AG09319 (cell line): ENCODE measurements at places on chromosomes 16 and 17.

GRCh38 chr17:67879662-67880061, 54.4 kb downstream of the BPTF start:
- no peak for DNase-seq

DNA sequence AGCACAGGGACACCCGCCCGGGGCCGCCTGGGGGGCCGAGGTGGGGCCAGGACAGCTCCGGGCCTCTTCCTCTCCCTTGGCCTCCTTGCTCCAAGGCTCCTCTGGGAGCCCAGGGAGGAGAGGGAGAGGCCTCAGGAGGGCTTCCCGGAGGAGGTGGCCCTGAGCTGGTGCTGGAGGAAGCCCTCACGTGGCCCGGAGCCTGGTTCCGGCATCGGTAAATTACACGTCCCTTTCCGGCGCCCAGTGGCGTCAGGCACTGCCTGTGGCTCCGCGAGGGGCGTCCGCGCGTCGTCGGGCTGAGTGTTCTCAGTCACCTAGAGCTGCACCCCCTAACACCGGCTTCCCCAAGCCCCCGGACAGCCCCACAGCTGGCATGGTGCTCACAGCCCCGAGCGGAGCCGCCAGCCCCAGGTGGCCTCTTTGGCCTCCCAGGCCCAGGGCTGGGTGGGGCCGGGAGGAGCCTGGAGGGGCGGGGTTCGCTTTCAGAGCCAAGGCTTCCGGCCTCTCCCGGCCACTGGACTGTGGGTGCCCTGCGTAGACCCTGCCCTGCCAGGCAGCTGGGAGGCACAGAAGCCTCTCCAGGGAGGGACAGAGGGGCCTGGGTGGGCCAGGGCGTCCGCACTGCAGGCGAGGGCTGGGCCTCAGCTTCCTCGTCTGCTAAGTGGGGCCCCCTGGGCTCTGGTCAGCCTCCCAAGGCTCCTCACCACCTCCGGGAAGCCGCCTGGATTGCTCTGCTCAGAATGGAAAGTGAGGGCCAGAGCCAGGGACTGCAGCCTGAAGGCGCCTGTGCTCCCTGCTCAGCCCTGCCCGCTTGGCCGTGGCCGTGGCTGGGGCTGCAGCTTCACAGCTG, 27.9 kb upstream of the SSTR5 start:
- no peak for DNase-seq

- no peak for DNase-seq
Observed at GRCh38 chr17:75843577-75844529, at the start of gene UNC13D. Gene UNC13D, minus strand, starts transcription at chr17:75844404. Its CDS starts 67 bp downstream, at chr17:75844337.

DNA sequence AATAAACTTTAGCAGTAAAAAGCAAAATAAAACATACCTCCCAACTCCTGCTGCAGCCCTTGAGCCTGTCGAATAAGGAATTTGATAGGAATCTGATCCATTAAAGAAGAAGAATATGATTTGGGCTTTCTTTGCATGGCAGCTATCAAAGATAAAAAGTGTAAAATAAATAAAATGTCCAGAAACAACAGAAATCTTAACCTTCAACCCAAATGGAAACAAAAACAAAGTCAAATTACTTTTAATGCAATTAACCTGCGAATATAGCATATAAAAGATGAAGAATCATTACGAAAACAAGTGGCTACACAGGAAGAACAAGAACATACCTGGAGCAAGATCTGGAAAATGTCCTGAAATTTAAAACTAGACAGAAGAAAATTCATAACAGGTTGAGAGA, 21.5 kb upstream of the BRIP1 start:
- DNase-seq = no peak

DNA sequence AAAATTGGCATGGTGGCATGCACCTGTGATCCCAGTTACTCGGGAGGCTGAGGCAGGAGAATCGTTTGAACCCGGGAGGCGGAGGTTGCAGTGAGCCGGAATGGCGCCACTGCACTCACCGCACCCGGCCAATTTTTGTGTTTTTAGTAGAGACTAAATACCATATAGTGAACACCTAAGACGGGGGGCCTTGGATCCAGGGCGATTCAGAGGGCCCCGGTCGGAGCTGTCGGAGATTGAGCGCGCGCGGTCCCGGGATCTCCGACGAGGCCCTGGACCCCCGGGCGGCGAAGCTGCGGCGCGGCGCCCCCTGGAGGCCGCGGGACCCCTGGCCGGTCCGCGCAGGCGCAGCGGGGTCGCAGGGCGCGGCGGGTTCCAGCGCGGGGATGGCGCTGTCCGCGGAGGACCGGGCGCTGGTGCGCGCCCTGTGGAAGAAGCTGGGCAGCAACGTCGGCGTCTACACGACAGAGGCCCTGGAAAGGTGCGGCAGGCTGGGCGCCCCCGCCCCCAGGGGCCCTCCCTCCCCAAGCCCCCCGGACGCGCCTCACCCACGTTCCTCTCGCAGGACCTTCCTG, at the start of gene HBQ1:
TSS of gene HBQ1 (plus strand) at position 359 of the 575 bp plus-strand sequence. CDS start at position 387, 28 bp downstream.
- DNase-seq = no peak

GRCh38 chr16:77974883-77975282, 47.5 kb upstream of the CLEC3A start:
- DNase-seq = no peak

DNA sequence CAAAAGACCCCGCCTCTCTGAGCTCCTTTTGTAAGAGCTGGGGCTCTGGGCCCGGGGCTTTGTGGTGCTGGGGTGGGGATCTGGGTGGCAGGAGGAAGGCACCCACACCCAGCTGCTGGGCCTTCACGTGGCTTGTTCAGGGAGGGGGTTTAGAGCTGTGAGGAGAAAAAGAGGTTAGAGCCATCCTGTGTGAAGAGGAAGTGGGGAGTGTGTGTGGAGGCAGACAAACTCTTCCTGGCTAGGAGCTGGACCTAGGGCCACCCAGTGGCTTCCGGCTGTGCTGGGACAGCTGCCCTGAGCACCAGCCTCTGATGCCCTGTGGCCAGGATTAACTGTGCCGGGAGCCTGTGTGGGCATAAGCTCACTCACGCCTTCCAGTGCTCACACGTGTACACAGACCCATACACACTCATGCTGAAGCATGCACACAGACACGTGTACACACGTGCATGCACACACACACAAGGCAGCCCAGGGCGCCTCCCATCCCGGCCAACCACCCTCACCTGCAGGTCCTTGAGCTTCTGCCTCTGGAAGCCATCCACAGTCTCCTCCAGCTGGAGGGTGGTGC, 7.4 kb downstream of the CIBAR2 start:
- no peak for DNase-seq

DNA sequence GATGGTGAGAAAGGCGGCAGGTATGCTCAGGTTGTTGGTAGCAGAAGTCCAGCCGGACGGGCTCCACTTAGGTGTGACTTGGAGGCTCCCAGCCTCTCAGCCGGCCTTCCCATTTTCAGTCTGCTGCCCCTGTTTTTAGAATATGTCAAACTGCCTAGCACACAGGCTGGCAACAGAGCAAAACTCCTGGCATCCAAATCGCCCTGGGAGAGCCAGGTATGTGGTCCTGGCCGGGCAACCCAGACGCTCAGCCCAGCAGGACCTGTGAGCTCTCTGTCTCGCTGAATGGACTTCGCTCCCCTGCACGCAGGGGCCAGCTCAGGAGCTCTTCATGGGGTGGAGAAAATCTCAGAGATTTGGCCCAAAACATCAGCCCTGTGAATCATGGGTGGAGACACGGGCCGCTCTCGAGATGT, 147.9 kb upstream of the CHMP6 start:
- no peak for DNase-seq

DNA sequence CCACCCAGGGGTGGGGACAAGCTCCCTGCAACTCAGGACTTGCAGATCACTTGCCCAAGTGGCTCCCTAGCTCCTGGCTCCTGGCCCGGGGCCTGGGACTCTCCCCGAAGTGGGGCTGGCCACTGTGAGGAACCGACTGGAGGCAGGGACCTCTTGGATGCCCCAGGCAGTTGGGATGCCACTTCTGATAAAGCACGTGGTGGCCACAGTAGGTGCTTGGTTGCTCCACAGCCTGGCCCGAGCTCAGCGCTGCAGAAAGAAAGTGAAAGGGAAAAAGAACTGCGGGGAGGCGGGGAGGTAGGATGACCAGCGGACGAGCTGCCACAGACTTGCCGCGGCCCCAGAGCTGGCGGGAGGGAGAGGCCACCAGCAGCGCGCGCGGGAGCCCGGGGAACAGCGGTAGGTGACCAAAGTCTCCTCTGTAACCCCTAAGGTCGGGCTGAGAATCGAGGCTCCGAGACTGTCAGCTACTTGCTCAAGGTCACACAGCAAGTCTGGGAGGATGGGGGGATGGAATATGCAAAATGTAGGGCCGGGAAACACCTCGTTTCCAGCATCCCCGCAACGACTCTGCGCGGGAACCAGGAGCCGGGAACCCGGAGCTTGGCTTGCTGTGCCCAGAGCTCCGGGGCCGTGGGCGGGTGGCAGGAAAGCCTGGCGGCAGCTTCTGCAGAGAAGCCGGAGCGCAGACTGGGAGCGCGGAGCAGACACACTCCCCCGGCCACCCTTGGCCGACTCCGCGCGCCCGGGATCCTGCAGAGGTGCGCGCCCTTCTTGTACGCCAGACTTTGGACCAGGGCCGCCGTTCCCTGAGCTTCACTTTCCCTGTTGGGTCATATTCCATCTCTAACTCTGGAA, 1.9 kb downstream of the CIITA start:
- no peak for DNase-seq
